ENCODE measurements at places on chromosomes 3 and 15. TPM values are rescaled to one million over a fixed set of nuclear protein-coding genes. Genes with fewer than 3 reads are reported as not detected.

The ADAMTS17 gene
- not detected for polyA plus RNA-seq

The EFL1 gene
- 21.8 TPM for polyA plus RNA-seq

The CYP1A2 gene
- not detected for polyA plus RNA-seq

The C3orf62 gene
- 1.5 TPM for polyA plus RNA-seq

The ANKUB1 gene
- polyA plus RNA-seq = not detected

The PRSS50 gene
- not detected for polyA plus RNA-seq

The AQP9 gene
- polyA plus RNA-seq = not detected
